NCI-H1092 (cell line): ENCODE measurements at places on chromosomes 5 and 9.

GRCh38 chr9:27554712-27555111, 18.6 kb downstream of the C9orf72 start:
- no peak for DNase-seq

GRCh38 chr9:131214876-131215275, 61.4 kb downstream of the FAM78A start:
- no peak for DNase-seq

- no peak for DNase-seq
Observed at GRCh38 chr5:76718381-76718832, 2.5 kb downstream of the F2R start.

DNA sequence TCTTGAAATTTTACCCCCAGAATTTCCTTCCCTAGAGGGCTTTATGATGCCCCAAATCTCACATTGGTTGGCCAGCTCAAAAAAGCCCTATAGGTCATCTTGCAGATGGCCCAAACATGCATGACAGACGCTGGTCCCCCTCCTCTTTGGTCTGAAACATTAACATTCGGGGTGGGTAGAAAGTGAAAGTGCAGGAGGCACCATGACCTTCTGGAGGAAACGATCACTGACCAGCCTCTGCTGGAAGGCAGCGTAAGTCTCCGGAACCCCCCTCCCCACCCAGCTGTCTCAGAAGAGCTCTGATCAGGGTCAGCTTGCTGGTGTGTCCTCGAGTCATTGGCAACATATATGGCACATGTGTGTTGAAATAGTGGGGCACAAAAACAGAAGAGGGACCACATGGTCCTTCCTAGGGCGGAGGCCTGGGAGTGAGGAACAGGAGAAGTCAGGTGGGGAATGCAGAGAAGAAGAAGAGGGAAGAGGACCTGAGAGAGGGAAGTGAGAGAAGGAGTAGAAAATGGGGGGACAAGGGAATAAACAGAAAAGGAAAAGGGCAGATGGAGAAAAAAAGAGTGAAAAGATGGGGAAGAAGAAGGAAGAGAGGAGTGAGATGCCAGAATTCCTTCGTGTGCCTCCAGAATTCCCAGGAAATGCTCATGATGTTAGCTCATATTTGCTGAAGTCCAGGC, 46.2 kb downstream of the IL31RA start:
- no peak for DNase-seq

- no peak for DNase-seq
Observed at GRCh38 chr9:93118863-93119702, 15.0 kb downstream of the NINJ1 start.

DNA sequence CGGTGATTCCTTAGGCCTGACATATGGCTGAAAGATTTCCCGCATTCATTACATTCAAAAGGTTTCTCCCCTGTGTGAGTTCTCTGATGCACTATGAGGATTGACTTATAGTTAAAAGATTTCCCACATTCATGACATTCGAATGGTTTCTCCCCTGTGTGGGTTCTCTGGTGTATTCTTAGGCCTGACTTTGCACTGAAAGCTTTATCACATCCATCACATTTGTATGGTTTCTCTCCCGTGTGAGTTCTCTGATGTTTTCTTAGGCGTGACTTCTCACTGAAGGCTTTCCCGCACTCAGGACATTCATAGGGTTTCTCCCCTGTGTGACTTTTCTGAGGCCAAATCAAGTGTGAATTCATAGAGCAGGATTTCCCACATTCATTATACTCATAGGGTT, 35.8 kb downstream of the ZNF782 start:
- no peak for DNase-seq

DNA sequence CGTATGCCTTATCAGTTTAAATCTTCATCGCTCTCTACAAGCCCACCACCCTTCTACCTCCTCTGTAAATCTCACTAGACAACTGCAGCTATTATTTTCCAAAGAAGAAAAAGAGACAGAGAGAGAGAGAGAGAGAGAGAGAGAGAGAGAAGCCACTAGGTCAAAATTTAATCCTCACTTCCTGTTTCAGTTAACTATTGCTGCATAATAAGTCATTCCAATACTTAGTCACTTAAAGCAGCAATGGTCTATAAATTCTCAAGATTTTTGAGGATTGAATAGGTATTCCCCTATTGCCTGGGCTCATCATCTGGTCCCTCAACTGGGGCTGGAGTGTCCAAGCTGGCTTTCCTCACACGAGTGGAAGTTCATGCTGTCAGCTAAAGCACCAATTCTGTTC, 68.8 kb downstream of the ITGA1 start:
- DNase-seq, result no peak

DNA sequence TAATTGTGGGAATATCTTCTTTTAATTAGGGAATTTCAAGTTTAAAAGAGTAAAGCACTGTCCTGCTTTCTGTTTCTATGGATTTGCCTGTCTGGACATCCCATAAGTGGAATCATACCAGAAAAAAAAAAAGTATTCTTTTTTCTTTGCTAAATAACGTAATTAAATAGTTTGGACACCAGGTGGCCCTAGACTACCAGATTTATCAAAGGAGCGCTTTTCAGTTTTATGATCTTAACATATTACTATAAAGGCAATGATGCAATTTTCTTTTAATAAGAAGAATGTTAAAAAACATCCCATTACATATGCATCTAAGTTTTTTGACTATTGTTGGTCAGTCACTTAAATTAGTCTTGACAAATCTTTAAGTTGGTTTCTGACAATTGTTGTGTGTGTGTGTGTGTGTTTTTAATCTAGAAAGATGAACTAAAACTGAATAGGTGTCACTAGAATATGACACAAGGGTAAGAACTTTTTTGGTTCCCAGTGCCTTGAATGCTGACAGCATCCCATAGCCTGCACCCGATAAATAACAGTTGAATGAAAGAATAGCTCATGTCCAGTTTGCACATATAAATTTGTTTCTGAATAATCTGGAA, 49.5 kb downstream of the C5orf22 start:
- DNase-seq, result no peak

DNA sequence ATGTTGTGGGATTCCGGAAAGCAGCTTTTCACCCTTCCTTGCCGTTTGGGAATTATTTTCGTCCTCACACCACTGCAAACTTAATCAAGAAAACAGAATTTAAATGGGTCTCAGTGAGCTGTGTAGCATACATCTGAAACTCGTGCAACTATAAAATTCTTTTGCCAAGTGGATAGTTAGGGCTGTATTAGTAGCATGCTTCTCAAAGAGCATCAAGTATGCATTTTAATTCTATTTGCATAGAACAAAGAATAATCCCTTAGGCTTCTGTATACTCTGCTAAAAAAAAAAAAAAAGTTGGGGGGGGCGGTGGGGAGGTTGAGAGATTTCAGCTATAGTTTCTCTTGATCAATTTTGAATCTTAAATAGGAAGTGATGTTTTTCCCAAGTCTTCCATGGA, 11.8 kb upstream of the APBA1 start:
- no peak for DNase-seq

- DNase-seq, result no peak
Observed at GRCh38 chr5:116668390-116668789, 93.8 kb upstream of the SEMA6A start.

DNA sequence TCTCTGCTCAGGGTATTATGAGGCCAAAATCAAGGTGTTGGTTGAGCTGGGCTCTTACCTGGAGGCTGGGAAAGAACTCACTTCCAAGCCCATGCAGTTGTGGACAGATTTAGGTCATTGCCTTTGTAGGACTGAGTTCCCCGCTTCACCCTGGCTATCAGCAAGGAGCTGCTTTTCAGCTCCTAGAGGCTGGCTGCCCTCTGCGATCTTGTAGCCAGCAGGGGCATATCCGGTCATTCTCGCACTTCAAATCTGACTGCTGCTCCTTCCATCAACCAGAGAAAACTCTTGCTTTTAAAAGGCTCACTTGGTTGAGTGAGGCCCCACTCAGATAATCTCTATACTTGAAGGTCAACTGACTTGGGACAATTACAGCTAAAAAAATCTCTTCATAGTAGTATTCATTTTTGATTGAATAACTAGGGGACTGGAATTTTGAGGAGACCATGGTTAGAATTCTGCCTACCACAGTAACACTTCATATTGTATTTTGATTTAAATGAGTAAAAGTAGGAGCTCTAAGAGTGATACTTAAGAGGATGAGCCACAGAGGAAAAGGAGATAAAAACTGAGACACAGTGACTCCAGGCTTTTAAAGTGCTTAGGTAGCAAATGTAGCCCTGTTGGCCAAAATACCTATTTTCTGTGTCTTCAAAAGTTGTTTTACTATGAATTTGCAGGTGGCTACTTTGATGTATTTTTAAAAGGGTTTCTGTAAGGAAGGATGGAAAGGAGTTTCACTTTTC, 137.4 kb downstream of the CD180 start:
- DNase-seq, result no peak

DNA sequence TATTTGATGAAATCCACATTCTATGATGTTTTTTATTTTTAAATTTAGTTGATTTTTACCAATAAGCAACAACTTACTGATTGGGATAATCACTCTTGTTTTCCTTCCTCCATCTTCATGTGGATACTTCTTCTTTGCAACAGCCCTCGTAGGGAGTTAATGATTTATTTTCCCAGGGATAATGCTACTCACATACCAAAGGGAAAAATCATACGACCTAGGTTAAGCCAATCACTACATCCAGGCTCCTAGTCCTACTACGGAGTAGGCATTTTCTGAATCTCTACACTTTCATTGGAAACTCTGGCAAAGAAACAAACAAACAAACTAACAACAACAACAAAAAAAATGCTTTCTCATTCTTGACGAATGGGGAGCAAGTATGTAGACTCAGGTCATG, 663.4 kb downstream of the PTPRD start:
- DNase-seq, result no peak

DNA sequence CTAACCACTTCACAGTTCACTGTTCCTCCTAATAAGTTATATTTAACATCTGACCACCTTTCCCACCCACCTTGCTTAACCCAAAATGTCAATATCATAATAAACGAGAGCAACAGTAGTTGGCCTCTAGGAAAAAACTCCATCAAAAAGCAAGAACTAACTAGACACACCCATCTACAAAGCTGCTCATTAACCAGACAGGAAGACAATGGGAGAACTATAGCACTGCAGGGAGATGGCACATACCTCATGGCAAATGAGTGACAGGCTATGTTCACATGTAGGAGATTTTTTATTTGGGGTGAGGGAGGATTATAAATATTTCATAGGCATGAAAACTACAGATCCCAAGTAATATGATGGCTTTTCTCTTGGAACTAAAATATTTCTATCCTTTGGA, 23.6 kb upstream of the CDK5RAP2 start:
- DNase-seq, result no peak

GRCh38 chr9:98995059-98995671, 51.5 kb downstream of the COL15A1 start:
- no peak for DNase-seq

DNA sequence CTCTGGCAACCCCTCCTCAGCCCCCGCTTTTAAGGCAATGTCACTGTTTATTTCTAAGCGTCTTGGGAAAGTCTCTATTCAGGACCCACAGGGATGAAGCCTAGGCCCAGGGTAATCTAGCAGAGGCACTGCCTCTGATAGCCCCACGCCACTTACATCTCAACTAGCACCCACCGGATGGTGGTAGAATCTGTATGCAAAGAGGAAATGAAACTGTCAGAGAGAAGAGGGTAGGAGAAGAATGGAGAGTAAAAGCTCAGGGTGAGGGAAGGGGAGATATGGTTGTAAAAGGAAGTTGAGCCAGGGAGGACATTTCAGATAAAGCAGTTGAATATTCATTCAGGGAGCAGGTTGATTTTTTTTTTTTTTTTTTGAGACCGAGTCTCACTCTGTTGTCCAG, 3.0 kb downstream of the FRRS1L start:
- DNase-seq, result no peak
